Hindlimb muscle (tissue), 1 donor: ENCODE measurements at places on chromosomes 16 and 17. TPM values are rescaled to one million over a fixed set of nuclear protein-coding genes. Genes with fewer than 3 reads are reported as not detected.
A peak's percentile ranks its signal among the peaks of the same experiment; 100 is the strongest.

DNA sequence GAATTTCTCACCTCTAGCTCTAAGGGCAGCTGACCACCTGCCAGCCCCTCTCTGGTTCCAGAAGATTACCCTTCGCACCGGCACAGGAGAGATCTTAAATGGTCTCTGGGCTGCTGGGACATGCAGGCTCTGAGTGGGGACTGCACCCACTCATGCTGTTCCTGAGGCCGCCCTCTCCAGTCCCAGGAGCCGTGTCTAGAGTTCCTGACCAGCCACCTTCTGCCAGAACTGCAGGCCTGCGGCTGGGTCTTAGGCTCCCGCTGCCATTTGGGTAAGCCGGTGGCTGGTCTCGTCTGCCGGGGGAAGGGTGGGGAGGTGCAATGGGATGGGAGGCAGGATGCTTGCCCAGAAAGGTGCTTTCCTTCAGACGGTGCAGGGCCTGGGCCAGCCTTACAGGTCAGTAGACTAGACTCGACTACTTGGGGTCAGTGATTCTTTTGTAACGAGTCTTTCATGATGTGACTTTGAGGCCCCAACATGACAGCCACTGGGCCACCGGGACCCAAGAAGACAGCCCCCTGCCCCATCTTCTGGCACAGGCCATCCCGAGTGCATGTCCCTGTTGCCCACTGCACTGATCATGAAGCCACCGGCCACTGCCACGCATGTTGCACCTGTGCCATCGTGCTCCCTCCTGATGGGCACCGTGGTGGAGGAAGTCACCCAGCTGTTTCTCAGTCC lies 26.4 kb downstream of the B9D1 start:
- no peak for DNase-seq

- no peak for DNase-seq
These were observed 22.5 kb downstream of the GSE1 start for GRCh38 chr16:85635545-85636140.

DNA sequence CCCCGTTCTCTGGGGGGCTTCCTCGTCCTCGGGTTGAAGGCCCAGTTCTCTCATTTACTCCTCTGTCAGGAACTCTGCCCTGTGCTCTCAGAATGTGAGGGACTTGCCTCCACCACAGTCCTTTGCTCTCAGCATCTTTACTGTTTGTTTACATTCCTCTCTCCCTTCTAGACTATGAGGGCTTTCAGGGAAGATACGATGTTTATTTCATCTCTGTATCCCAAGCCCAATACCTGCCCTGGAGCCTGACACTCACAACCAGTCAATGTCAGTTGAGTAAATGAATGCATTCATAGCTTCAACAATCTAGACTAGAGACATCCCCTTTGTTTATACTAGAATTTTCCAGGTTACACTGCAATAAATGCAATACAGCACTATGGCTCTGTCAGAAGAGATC lies 409.6 kb upstream of the CDH11 start:
- DNase-seq = no peak

- no peak for DNase-seq
These were observed 8.3 kb downstream of the CDH16 start for GRCh38 chr16:66910175-66910940.

- no peak for DNase-seq
These were observed 35.4 kb downstream of the WSCD1 start for GRCh38 chr17:6105649-6106007.

- no peak for DNase-seq
These were observed 89.8 kb downstream of the MRM3 start for GRCh38 chr17:871751-872519.

DNA sequence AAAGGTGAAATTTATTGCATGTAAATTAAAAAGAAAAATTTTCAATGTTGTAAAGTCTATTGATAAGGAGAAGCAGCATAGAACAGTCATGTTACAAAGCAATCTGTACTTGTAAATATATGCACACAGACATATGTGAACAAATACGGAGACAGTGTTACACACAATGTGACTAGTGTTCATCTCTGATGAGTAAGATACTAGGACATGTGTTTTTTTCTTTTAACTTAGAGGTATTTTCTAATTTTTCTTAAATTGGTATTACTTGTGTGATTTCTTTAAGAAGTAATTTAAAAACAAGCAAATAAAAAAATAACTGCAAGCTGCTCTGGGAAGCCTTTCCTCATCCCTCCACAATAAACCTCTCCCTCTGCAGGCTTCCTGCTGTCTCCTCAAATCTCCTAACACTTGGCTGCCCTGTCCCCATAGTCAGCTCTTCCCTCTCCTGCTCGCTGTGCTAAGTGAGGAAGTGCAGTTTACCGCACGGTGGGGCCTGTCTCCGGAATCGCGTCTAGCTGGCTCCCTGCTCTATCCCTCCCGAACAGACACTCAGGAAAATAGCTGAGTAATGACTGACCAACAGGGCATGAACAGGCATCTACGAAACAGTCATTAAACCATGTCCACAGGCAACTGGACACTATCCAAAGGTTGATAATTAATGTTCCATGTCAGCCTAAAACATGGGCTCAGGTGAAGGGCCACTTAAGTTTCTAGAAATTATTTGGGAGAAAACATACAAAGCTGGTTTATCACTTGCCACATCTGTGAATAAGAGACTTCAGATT lies 35.9 kb downstream of the CMTM4 start:
- peak; percentile 80 for DNase-seq

GRCh38 chr16:89037261-89038152 lies 56.1 kb upstream of the ACSF3 start:
- peak; percentile 44 for DNase-seq

DNA sequence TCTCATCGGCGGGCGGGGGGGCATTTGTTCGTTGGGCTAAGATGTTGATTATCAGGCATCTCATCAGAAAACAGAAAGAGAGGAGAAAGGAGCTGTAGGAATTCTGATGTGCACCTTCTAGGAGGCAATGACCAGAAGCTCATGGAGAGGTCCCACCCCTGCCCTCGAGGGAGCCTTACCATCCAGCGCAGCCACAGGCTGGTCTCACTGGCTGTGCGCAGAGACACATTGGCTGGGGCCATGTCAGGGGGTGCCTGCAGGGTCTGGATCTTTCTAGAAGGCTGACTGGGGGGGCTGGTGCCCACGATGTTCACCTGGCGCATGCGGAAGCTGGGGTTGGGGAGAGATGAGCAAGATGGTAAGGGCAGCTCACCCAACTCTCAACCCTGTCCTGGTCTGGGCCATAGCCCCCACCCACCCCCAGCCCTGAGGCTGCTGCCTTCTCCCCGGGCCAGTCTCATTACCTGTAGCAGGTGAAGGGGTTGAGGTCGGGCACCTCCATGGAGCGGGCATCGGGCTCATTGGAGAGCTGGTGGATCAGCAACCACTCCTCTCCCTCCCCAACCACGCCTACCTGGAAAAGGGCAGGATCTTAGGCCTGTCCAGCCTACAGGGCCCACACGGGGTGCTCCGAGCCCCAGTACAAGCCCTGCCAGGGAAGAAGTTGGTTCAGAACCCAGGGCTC lies 86.2 kb upstream of the CDC42EP4 start:
- no peak for DNase-seq

GRCh38 chr17:48296453-48296852 lies 133.6 kb downstream of the SKAP1 start:
- DNase-seq = no peak

DNA sequence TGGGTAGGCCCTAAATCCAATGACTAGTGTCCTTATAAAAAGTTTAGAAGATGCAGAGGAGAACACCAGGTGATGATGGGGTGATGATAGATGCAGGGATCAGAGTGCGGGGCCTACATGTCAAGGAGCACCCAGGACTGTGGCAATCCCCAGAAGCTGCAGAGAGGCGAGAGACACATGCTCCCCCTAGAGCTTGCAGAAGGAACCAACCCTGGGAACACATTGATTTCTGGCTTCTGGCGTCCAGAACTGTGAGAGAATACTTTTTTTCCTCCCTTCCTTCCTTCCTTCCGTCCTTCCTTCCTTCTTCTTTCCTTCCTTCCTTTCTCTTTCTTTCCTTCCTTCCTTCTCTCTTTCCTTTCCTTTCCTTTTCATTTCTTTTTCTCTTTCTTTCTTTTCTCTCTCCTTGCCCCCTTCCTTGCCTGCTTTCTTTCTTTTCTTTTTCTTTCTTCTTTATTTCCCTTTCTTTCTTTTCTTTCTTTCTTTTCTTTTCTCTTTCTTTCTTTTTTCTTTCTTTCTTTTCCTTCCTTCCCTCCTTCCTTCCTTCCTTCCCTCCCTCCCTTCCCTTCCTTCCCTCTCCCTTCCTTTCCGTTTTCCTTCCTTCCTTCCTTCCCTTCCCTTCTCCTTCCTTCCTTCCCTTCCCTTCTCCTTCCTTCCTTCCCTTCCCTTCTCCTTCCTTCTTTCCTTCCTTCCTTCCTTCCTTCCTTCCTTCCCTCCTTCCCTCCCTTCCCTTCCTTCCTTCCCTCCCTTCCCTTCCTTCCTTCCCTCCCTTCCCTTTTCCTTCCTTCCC lies 134.3 kb downstream of the HAPSTR1 start:
- no peak for DNase-seq

- no peak for DNase-seq
These were observed 28.8 kb downstream of the HEATR6 start for GRCh38 chr17:60049936-60050335.

DNA sequence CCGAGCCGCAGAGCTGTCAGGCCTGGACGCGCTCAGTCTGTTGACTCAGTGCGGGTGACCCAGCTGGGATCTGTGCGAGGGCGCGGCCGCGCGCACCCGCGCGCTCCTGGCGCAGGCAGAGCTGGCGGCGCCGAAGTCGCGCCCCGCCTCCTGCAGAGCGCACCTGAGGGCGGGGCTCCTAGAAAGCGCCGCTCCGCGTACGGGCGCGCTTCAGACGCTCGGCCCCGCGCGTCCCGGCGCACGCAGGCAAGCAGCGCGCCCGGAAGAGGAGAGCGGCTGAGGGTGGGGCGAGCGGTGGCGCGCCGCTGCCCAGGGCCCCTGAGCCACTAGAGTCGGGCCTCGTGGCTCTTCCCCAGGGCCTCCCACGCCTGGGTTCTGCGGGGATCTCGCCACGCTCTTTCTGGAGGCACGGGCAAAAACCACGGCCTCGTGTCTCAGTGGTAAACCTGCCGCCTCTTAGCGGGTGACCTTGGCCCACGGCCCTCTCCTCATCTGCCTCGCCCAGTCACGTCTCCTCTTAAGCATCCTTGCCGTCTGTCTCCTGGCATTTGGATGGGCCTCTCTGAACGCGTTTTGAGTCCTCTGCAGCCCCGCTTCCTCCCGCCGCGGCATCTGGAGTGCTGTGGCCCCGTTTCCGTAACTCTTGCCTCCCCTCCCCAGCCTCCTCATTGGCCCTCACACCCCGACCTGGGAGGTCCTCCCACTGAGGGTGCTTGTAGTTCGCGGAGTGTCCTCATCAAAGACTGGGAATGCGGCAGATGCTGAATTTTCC lies at the start of gene ABCA5:
Gene ABCA5, minus strand, starts transcription at position 74 of the 772 bp plus-strand sequence. CDS start 12,718 bp downstream, outside the sequence.
- DNase-seq = peak; percentile 91

GRCh38 chr16:22694887-22695382 lies 119.0 kb upstream of the HS3ST2 start:
- no peak for DNase-seq

- DNase-seq = no peak
These were observed 28.5 kb downstream of the ARHGAP17 start for GRCh38 chr16:24986512-24987303.

GRCh38 chr16:82820855-82821254 lies 194.1 kb downstream of the CDH13 start:
- no peak for DNase-seq

DNA sequence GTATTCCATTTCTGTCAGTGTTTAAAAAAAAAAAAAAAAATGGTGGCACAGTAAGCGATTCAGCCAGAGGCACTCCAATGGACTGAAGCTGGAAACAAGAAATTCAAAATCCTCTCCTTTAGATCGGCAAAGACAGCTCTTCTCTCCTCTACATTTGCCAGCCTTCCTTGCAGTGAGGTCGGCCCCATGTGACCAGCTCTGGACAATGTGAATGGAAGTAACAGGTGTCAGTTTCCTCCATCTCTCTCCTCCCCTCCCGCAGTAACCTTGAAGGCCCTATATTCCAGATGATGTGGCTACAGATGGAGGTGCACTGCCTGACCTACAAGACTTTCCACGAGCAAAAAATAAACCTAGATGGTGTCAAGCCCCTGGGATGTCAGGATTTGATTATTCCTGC lies 15.0 kb downstream of the CUEDC1 start:
- DNase-seq = no peak

GRCh38 chr16:67346341-67346740 lies 19.7 kb downstream of the LRRC36 start:
- DNase-seq = no peak

DNA sequence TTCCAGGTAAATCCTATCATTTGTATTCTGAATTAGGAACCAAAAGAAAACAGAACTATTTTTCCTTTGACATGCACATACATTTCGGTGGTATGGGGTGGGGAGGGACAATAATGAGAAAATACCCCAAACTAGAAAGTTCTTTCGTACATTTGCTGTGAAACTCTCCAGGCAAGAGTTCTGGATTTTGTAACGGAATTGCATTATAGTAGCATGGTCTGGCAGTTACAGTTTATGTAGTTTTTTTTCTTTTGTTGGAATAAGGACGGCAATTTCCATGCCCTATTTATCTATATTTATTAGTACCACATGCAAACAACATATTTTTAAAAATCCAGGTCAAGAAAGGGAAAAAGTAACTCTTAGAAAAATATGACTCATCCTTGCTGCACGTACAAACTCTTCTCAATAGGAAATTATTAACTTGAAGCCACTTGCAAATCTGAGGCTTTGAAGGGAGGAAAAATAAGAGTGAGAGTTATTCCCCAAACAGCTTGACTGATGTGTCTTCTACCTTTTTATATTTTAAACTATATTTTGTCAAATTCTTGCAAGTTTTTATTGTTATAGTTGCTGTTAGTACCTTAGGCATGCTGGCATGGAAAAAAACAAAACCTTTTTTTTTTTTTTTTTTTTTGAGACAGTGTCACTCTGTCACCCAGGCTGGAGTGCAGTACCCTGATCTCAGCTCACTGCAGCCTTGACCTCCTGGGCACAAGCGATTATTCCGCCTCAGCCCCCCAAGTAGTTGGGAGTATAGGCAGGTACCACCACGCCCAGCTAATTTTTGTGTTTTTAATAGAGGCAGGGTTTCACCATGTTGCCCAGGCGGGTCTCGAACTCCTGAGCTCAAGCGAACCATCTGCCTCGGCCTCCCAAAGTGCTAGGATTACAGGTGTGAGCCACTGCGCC lies 69.3 kb downstream of the WWP2 start:
- DNase-seq = no peak

- no peak for DNase-seq
These were observed 1421.6 kb upstream of the CDH8 start for GRCh38 chr16:63457869-63458268.

- no peak for DNase-seq
These were observed 11.1 kb downstream of the ST3GAL2 start for GRCh38 chr16:70427786-70428177.

DNA sequence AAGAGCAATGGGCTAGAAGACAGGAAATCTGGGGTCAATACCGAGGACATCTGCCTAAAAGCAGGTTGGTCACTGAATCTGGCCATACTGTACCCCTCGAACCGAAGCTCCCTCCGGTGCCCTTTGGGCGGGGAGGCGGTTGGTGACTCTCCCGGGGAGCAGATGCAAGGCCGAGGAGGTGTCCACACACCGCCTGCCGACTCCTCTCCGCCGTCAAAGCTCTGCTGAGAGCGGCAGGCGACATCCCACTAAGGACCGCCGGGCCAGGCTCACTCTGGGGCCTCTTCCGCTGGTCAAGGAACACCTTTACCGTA lies 458 bp downstream of the ZNF200 start:
- no peak for DNase-seq

The RNF157 gene
- polyA plus RNA-seq = 15.4 TPM

The KRT16 gene
- polyA plus RNA-seq = 0.23 TPM

The MAP2K6 gene
- polyA plus RNA-seq = 16.8 TPM

The CCL23 gene
- not detected for polyA plus RNA-seq

The ERN1 gene
- 5.9 TPM for polyA plus RNA-seq

The HIC1 gene
- 33.7 TPM for polyA plus RNA-seq

The KRTAP17-1 gene
- polyA plus RNA-seq = not detected

The PITPNC1 gene
- 8.8 TPM for polyA plus RNA-seq

The HS3ST2 gene
- not detected for polyA plus RNA-seq

The DNAH2 gene
- polyA plus RNA-seq = 6.8 TPM

The BORCS6 gene
- polyA plus RNA-seq = 5.5 TPM

The MMP25 gene
- polyA plus RNA-seq = 2.1 TPM
